ENCODE measurements at places on chromosomes 13 and 19.

- DNase-seq = no peak
These were observed 12.4 kb downstream of the PDE4A start for GRCh38 chr19:10432736-10433130.

- no peak for DNase-seq
These were observed 14.9 kb downstream of the FXYD5 start for GRCh38 chr19:35169221-35169995.

GRCh38 chr13:51303063-51303552, 36.4 kb upstream of the SERPINE3 start:
- no peak for DNase-seq

DNA sequence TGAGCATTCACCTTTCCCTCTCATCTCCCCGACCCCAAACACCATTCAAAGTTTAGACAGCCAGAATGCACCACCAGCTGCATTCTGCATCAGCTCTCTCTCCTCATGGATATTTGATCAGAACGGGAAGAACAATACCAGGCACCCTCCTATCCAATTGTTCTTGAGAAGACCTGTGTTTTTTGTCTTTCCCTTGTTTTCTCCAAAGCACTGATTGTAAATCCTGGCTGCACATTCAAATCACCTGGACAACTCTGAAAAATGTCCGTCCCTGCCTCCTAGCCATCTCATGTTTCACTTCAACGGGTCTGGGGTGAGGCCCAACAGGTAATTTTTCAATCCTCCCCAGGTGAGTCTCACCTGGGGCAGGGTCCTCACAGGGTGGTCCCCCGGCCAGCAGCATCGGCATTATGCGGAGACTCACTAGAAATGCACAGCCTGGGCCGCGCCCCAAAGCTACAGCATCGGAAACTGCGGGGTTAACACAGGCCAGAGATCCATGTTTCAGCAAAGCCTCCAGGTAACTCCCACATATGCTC, 5.5 kb downstream of the IRS2 start:
- no peak for DNase-seq

- no peak for DNase-seq
These were observed 10.0 kb downstream of the SLC7A9 start for GRCh38 chr19:32859591-32859990.

- no peak for DNase-seq
These were observed 98.2 kb downstream of the ZNF429 start for GRCh38 chr19:21603431-21604231.

- DNase-seq = peak; percentile 12
These were observed 61.4 kb downstream of the CCNE1 start for GRCh38 chr19:29873024-29873800.

- no peak for DNase-seq
These were observed 3.3 kb upstream of the AURKC start for GRCh38 chr19:57227502-57227901.

GRCh38 chr13:66627512-66627911, 602.6 kb downstream of the PCDH9 start:
- no peak for DNase-seq

- DNase-seq = no peak
These were observed 91.7 kb downstream of the ATP8A2 start for GRCh38 chr13:25463496-25463895.

DNA sequence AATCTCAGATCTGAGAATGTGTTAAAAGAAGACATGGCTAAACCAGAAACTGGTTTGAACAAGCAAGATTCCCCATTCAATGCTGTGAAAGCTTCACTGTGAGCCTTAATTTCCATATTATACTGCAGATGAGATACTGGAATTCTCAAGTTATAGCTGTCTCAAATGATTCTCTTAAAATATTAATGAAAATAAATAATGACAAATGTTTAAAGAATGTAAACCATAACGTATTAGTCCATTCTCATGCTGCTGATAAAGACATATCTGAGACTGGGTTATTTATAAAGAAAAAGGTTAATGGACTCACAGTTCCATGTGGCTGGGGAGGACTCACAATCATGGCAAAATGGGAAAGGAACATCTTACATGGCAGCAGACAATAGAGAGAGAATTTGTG, 667.8 kb downstream of the SLITRK1 start:
- no peak for DNase-seq

DNA sequence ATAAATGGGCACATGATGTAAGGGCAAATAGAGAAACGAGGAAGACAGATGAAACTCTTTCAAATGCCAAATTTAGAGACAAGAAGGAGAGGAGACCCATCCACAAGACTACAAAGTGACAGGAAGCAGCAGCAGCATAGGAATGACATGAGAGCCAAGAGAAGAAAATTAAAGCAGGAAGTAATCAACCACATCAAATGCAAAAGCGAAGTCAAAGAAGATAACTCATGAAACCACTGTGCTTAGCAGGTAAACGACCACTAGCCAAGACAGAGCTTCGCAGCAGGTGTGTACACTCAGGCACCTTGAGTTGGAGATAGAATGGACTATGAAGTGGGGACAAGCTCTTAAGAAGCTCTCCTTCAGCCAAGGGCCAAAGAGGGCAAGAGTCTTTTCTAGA, 64.1 kb downstream of the KLF12 start:
- no peak for DNase-seq

GRCh38 chr13:78868991-78869390, 210.0 kb upstream of the OBI1 start:
- no peak for DNase-seq

GRCh38 chr19:5038631-5039271, 69.8 kb downstream of the KDM4B start:
- no peak for DNase-seq

DNA sequence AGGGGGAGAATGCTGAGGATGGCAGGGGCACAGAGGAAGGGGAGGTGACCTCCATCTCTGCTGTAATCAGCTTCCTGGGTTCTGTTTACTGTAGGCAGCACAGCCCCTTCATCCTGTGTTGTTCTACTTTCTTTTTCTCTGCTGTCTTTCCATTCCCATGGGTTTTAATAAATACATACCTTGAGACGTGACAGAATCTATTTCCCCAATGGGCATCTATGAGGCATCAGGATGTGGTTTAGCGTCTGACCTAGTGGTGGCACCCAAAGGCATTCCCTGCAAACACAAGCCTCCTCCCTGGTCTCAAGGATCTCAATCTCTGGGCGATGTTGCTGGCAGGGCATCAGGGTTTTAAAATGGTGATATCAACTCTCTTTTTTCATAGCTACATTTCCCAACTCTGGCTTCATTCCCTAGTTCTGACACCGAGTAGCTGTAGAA, 60.8 kb downstream of the ALOX5AP start:
- DNase-seq = no peak

GRCh38 chr13:114008964-114009589, 35.2 kb upstream of the C13orf46 start:
- DNase-seq = no peak

GRCh38 chr19:426725-427445, 17.9 kb upstream of the C2CD4C start:
- no peak for DNase-seq

DNA sequence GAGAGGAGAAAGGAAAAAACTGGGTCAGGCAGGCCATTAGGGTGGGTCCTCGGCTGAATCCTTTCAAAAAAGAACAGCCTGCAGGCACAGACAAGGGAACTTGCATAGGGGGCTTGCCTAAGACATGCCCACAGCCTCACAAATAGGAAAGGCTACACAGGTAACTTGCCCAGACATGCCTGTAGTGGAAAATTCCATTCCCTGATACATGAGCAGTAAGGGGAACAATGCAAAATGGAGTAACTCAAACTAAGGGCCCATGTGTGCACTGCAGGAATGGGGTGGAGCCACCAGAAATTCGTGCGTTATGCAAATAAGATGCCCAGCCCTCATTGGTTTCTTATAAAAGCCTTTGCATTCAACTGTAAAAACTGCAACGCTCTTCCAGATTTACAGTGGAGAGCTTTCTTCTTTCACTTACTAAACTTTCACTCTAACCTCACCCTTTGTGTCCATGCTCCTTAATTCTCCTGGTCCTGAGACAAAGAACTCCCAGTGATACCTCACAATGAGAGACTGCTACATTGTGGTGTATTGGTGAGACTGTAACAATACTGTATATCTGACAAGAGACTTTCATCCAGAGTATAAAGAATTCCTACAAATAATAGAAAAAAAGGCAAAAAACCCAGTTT, 59.5 kb upstream of the SLITRK1 start:
- DNase-seq = no peak

DNA sequence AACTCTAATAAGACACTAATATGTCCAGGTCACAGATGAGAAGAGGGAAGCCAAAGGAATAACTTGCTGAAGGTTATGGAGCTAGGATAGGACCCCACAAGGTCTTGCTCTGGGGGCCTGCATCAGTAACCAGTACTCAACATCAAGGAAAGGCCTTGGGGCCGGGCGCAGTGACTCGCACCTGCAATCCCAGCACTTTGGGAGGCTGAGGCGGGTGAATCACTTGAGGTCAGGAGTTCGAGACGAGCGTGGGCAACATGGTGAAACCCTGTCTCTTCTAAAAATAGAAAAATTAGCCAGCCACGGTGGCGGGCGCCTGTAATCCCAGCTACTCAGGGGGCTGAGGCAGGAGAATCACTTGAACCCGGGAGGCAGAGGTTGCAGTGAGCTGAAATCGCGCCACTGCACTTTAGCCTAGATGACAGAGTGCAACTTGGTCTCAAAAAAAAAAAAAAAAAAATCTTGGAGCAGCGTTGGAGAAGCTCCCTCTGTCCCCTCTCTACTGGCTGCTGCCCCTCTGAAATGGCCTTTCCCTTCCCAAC, 1.8 kb downstream of the LONP1 start:
- no peak for DNase-seq

GRCh38 chr13:27449081-27449603, 1.2 kb downstream of the MTIF3 start:
- no peak for DNase-seq

DNA sequence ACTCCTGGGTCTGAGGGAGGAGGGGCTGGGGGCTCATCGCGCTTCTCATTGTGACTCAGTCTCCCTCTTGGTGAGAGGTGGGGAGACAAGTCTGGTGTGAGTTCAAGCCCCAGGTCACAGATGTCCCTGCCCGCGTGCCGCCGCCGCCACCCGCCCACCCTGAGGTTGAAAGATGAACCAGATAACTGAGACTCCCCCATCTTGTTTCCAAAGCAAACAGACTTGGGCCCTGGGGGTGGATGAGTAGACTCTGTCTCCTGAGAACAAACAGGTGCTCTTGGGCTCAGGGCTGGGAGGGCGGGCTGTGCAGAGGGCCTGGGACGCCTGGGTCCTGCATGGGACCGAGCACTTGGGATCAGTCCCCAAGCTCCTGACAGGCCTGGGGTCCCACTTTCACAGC, 567 bp downstream of the SBK2 start:
- no peak for DNase-seq

- peak; percentile 25 for DNase-seq
These were observed 591 bp downstream of the DEDD2 start for GRCh38 chr19:42216653-42217519.

GRCh38 chr13:76314495-76314894, 571.7 kb downstream of the KCTD12 start:
- no peak for DNase-seq

- DNase-seq = no peak
These were observed 22.2 kb downstream of the PCID2 start for GRCh38 chr13:113186061-113186900.

GRCh38 chr19:13396250-13397080, 109.8 kb downstream of the CACNA1A start:
- peak; percentile 18 for DNase-seq

DNA sequence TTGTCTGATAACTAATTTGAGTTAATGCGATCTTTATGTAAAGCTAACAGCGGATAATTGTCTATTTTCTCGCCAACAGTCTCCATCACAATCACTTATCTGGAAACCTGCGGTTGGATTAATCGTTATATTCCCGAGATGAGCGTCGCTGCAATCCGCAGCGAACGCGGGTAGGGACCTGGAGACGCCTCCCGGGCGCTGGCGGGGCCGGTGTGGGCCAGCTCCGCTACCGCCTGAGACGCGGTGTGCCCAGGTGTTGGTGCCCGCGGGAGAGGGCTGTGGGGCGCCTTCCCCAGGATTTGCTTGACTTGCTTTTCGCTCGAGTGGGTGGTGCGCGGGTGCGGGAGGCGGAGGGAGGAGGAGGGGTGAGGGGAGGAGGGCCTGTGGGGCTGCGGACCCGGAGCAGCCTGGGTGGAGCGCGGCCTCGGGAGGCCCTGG, 38.3 kb downstream of the SOX1 start:
- no peak for DNase-seq

- no peak for DNase-seq
These were observed 24.0 kb downstream of the TLE6 start for GRCh38 chr19:3001235-3001800.

DNA sequence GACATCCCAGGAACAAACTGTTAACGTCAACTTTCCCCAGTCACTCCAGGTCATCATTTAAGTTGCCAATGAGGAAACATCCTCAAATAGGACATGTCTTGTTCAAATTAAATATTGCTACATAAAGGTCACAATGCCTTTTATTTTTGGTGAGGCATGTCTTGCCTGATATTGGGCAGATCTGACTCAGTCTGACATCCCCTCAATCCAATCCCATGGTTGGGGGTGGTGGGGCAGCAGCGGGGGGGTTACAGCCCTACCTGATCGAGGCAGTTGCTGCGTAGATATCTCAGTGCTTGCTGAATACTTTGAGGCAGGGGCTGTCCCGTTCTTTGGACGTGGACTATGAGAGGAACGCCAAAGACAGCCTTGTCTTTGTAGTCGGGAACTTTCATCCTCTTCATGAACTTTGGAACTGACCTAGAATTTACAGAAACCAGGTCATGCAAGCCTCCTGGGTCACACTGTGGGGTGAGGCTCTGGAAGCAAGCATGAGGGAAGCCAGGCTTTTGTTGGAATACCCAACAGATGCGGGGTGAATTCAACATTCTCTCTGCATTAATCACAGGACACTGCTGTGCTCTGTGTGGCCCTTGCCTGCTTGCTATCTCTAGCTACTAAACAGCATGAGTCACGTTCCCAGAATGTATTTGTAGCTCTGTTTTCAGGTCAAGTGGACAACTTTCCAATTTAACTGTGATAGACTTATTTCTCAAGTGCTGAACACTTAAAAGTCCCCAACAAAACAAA, 109.8 kb downstream of the KL start:
- DNase-seq = no peak

DNA sequence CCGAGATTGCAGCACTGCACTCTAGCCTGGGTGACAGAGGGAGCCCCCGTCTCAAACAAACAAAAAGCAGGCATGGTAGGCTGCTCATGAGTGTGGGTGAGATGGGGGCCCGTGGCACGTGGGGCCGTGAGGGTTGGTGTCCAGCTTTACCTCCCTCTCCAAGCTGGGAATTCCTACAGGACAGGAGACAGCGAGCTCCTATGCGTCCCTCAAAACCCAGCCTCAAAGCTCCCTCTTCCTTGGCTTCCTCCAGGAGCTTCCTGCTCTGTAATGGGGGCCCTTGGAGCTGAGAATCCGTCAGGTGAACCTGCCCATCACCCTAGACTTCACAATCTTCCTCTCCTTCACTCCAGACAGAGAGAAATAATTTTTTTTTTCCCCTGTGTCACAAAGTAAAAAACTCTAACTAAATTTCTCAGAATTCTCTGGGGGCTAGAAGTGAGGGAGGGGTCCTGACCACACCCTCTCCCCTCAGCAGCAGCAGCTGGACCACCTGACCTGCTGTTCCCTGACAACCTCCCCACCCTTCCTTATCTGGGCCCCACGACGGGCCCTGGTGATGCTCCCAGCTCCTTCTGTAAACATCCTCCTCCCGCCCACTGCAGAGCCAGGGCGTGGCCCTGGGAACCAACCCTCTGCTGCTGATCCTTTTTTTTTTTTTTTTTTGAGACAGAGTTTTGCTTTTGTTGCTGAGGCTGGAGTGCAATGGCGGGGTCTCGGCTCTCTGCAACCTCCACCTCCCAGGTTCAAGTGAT, 22.1 kb upstream of the WDR18 start:
- no peak for DNase-seq

- DNase-seq = no peak
These were observed 8.9 kb downstream of the PODNL1 start for GRCh38 chr19:13929340-13929739.

Measured in nucleus accumbens (tissue), 56 donors.